ENCODE measurements at places on chromosomes 16 and 17. TPM values are rescaled to one million over a fixed set of nuclear protein-coding genes. Genes with fewer than 3 reads are reported as not detected.

- no peak for DNase-seq
Observed at GRCh38 chr16:119835-120491, 18.5 kb downstream of the NPRL3 start.

- DNase-seq, result no peak
Observed at GRCh38 chr16:64866021-64866420, 255.8 kb downstream of the CDH11 start.

DNA sequence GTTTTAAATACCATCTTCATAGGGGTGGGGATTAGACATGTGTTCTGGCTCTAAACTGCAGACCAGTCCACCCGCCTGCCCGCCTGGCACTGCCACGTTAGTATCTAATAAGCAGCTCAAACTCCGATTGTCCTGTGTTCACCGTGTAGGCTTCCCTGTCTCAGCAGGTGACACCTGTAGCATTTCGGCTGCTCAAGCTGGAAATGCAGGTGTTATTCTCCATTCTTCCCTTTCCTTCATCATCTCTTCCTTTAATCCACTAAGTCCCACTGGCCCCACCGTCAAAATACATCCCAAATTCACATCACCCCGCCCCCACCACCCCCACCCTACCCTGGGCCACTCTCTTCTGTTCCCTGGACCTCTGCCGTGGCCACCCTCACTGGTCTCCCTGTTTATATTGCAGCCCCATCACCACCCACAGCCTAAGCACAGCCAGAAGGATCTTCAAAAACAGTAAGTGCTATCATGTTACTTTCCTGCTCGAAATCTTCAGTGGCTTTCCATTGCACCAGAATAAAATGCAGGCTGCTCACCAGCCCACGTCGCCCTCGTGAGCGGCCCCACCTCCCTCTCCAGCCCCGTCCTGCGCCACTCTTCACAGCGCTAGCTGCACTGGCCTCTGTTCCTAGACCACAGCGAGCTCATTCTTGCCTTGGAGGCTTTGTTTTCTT is 65.1 kb downstream of the RTN4RL1 start:
- no peak for DNase-seq

GRCh38 chr17:67157732-67158639 is 87.0 kb downstream of the HELZ start:
- DNase-seq, result no peak

DNA sequence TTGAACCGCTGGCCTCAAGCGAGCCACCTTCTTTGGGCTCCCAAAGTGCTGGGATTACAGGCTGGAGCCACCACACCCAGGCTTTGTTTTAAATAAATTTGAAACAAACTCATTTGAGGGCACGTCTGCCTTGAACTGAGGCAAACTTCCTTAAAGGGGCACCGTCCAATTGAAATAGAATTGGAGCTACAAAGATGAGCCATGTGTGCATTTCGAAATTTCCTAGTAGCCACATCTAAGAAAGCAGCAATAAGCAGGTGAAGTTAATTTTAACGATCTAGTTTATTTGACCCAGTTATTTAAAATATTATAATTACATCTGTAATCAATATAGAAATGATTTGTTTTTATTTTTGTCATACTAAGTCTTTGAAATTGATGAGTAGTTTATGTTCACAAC is 755 bp upstream of the C16orf89 start:
- no peak for DNase-seq

- DNase-seq, result no peak
Observed at GRCh38 chr17:70006159-70006558, 68.9 kb upstream of the KCNJ16 start.

DNA sequence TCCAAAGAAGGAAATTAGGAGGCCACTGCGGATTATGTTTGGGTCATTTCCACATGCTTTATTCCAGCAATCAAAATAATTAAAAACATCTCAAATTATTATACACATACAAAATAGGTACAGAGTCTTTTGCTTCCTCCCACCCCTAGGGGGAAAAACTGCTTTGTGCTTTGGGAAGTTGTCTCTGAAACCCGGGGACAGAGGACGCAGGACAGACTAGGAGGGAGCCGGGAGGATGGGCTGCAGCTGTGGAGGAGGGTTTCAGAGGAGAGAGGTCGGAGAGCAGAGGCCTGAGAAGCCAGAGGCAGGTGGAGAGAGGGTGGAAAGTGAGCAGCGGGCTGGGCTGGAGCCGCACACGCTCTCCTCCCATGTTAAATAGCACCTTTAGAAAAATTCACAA is 17.4 kb downstream of the COL1A1 start:
- no peak for DNase-seq

GRCh38 chr16:83952587-83952939 is 477 bp upstream of the OSGIN1 start:
- DNase-seq, result no peak

DNA sequence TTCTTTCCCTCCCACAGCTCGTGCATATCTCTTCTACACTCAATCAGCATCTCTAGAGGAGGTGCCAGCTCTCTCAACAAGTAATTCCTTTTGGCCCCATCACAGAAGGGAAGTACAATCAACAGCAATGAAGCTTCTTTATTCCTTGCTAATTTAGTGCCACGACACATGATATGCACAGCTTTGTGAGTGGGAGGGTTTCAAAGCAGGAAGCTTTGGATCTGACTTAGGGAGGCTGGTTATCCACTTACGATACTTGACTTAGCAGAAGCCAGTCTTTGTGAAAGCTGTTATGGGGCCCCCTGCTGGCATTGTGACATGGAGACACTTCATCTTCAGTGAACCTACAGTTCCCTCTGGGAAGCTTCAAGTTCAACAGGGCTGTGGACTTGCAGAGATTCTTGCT is 81.0 kb downstream of the TMEM100 start:
- DNase-seq, result peak; percentile 84

DNA sequence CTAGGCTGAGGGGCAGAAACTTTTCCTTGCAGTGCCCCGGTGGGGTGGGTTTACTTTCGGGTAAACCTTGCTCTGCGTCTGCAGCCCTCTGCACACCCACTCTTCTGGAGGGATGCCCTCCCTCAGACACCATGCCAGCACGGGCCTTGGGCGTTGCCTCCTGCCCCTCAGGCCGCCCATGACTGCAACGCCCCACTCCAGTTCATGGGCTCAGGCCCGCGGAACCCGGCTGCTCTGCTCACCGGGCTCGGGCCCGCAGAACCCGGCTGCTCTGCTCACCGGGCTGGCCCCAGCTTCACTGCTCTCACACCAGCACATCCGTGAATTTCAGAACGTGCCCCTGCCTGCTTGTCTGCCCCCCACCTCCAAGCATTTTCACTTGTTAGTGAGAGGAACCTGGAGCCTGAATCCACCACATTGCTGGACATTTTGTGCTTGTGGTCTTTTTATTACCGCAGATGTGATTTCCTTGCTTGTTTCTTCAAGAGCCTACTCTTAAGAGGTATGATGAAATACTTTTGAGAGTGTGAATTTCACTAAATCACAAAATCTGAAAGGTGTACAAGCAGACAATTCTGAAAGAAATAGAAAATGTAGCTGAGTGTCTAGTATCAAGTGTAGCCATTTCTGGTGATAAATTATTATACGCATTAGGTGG is 130.9 kb downstream of the RPTOR start:
- DNase-seq, result no peak

DNA sequence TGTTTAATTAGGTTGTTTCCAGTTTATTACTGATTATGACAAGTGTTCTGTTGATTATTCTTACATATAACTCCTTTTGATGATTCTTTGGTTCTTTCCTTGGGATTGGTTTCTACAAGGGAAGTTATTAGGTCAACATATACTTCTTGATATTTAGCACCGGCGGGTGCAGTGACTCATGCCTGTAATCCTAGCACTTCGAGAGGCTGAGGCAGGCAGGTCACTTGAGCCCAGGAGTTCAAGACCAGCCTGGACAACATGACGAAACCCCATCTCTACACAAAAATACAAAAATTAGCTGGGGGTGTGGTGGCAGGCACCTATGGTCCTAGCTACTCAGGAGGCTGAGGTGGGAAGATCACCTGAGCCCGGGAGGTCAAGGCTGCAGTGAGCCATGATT is 120.2 kb upstream of the HAS3 start:
- DNase-seq, result no peak

DNA sequence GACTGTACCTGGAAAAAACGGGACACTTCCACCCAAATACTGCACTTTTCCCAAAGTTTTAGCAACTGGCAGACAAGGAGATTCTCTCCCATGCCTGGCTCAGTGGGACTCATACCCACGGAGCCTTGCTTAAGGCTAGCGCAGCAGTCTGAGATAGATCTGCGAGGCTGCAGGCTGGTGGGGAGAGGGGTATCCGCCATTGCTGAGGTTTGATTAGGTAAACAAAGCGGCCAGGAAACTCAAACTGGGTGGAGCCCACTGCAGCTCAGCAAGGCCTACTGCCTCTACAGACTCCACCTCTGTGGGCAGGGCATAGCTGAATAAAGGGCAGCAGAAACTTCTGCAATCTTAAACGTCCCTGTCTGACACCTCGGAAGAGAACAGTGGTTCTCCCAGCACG is 44.8 kb downstream of the UTP18 start:
- DNase-seq, result no peak

- DNase-seq, result peak; percentile 64
Observed at GRCh38 chr17:55576996-55577586, 65.8 kb upstream of the SMIM36 start.

GRCh38 chr17:20008242-20009051 is 712 bp upstream of the SPECC1 start:
- peak; percentile 40 for DNase-seq

DNA sequence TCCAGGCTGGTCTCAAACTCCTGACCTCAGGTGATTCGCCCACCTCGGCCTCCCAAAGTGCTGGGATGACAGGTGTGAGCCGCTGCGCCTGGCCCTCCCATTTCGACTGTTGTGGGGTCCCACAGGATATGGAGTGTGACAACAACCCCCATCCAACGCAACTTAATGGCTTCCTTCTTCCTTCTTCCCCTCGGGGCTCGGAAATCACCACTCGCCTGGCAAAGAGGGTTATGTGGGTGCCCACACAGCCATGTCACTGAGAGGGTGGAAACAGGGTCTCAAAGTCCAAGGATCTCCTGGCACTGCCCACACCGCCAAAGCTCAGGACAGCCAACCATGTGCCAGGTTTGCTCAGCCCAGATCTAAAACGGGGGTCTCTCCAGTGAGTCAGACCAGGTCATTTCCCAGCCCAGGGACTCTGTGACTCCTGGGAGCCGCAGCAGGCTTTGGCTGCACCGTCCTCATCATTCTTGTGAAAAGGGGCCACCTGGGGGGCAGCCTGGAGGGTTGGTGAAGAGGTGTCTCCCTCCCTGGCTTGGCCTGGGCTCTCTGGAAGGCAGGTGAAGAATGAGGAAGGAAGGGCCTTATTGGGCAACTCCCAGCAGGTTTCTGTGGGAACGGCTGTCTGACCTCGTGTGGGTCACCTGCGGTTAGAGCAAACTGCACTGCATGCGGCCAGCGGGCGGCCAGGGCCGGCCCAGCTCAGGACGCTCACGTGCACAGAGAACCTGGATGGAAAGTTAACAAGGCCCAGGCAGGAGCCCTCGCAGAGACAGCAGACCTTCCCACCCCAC is 25.3 kb upstream of the LITAF start:
- DNase-seq, result no peak

GRCh38 chr16:86379505-86379846 is 130.9 kb upstream of the FOXF1 start:
- DNase-seq, result no peak

DNA sequence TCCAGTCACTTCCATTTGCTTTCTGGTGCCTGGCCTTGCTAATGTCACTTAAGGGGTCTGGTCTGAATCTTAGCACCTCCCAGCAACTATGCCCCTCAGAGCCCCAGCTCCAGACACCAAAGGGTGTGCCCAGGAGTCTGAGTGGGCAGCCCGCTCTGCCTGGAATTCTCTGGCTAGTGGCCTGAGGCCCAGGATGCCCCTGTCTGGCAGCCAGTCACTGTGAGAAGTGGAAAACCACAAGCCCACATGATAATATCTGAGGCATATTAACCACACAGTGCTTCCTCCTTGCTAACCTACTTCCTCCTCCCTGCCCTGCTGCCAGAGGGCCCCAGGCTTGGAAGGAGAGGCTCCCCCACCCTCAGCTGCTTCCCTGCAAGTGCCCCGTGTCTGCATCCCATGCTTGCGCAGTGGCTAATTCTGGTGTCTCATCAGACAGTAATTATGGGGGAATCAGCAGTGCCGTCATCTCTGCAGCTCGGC is 14.0 kb downstream of the SRCIN1 start:
- no peak for DNase-seq

- no peak for DNase-seq
Observed at GRCh38 chr16:85007496-85008214, 3.7 kb downstream of the ZDHHC7 start.

The B3GNT9 gene
- total RNA-seq, result 15.1 TPM

The DPEP3 gene
- total RNA-seq, result not detected

The HOXB9 gene
- total RNA-seq, result not detected

The CTRB2 gene
- not detected for total RNA-seq

The KRT32 gene
- total RNA-seq, result not detected

The ITPRIPL2 gene
- 23.3 TPM for total RNA-seq

The PDILT gene
- total RNA-seq, result not detected

The GDPD1 gene
- total RNA-seq, result 2.0 TPM

The FKBP10 gene
- 47.3 TPM for total RNA-seq

The KCNG4 gene
- not detected for total RNA-seq

The PRKCB gene
- 4.1 TPM for total RNA-seq

The OTOP3 gene
- not detected for total RNA-seq

The TP53TG3C gene
- not detected for total RNA-seq

The ABCC3 gene
- 5.2 TPM for total RNA-seq

Data from left cardiac atrium (tissue), 4 donors.